ENCODE measurements at places on chromosomes 1 and 21.

- DNase-seq, result no peak
These were observed 207.4 kb downstream of the APP start for GRCh38 chr21:25963181-25963580.

- DNase-seq, result no peak
These were observed 11.9 kb downstream of the XKR8 start for GRCh38 chr1:27971674-27972073.

DNA sequence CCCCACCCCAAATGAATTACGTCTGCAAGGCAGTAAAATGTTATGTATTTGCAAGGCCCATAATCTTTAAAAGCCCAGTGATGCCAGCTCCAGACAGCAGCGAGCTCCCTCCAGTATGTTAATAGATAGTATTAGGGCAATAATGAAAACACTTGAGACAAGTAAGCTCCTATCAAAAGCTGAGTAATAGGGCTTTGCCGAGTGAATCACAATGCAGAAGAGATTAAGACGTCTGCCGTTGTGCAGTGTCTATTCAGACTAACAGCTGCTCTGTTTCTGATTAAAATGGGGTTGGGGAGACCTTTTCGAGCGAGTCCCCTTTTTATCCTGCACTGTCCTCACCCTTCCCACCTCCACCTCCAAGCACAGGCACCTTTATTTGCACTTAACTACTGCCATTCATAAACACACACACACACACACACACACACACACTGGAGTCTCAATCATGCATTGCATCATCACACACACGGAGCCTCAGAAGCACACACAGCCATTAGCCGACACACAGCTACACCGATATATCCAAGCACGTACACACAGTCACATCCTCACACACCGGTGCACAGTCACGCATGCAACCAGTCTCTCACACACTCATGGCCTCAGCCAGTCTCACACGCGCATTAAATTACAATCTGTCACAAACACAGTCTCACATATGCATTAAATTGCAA, 46.0 kb upstream of the FOXO6 start:
- DNase-seq, result no peak

GRCh38 chr1:245388687-245389086, 233.9 kb downstream of the KIF26B start:
- DNase-seq, result no peak

GRCh38 chr1:167922023-167922422, 8.1 kb upstream of the ADCY10 start:
- no peak for DNase-seq

DNA sequence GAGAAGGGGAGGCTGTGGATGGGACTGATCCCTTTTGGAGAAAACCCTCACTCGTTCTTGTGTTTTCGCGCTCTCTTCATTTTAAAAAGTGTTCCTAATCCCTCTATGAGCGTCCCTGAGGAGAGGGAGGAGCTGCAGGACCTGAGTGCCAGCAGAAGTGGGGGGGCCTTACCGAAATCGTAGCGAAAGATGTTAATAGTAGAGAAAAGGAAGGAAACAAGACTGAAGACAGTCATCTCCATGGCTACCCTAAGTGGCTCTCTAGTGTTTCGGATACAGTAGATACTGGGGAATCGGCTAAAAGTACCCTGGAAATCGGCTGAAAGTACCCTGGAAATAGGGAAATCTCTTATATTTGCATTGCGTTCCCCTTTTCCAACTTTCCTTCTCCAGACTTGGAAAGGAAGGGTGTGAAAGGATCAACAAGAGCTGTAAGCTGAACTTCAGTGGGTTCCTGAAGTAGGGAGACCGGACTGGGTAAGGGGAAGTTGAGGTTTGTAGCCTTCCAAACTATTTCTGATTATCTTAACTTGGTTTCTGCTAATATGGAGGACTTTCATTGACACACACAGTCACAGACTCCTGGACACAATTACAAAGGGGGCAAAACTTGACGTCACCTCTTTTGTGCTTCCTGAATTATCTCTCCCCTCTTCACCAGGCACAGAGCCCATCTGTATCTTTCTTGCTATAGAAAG, 486 bp upstream of the DSTYK start:
- no peak for DNase-seq

GRCh38 chr21:44052071-44052829, 40.1 kb downstream of the TRAPPC10 start:
- DNase-seq, result no peak

GRCh38 chr1:43530483-43531106, at the start of gene PTPRF:
Gene PTPRF, plus strand, starts transcription at chr1:43530883. Its CDS starts 14,193 bp downstream, at chr1:43545076.
- peak; percentile 76 for DNase-seq

GRCh38 chr21:43880111-43880985, 15.3 kb downstream of the AGPAT3 start:
- DNase-seq, result no peak

DNA sequence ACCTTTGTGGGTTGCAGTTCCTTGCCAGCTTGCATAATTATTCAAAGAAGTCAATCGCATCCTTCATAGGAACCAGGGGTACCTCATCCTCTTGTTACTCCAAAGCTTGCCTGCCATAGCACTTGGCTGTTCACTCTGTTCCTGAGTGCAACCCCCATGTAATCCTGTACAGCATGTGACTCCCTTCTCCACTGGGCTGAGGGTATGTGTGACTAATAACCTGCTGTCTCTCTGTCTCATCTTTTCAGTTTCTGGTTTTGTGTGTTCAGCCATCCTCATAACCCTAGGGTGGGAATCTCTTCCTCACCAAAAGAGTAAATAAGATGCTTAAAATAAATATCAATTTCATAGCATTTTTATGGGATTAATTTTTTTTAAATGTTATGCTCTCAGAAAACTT, 351.9 kb downstream of the S1PR1 start:
- no peak for DNase-seq

DNA sequence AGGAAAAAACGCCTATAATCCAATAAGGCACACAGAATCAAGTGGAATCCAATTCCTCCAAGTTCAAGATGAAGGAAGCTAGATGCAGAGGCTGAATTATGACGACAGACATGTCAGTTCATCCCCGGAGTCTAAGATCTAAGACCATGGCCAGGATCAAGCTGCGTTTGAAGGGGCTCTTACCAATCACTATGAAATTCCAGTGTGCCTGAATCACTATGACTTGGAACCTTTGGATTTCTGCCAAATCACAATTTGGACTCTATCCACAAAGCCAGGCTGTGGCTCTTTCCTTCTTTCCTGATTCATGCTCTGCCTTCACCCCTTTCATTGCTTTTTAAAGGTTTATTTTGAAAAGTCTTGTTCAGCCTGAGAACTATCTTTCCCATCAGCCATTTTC, 17.1 kb downstream of the OLIG2 start:
- no peak for DNase-seq

GRCh38 chr1:245153552-245154428, 995 bp upstream of the KIF26B start:
- DNase-seq, result no peak

DNA sequence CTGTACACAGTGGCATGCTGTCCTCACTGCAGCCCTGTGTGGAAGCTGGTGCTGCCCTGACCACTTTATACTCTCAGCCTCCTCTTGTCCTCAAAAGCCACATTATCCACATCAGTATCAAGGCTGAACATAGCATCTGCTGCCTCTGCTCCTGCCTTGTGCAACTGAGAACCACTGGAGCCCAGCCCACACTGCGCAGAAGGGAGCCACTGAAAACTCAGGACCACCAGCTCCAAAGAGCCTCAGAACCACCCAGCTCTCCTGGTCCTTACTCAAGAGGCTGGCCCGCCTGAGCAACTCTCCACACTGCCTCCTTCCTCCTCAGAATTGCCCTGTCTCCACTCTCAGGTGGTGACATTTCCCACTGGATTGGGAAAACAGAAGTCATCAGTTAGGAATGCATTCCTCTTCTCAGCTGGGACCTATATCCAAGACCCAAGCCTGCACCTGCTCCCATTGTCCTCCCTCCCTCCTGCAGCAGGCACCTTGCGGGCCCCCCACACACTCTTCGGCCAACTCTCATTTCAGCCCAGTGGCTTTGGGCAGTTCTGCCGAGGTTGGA, 7.0 kb upstream of the KISS1 start:
- DNase-seq, result no peak

DNA sequence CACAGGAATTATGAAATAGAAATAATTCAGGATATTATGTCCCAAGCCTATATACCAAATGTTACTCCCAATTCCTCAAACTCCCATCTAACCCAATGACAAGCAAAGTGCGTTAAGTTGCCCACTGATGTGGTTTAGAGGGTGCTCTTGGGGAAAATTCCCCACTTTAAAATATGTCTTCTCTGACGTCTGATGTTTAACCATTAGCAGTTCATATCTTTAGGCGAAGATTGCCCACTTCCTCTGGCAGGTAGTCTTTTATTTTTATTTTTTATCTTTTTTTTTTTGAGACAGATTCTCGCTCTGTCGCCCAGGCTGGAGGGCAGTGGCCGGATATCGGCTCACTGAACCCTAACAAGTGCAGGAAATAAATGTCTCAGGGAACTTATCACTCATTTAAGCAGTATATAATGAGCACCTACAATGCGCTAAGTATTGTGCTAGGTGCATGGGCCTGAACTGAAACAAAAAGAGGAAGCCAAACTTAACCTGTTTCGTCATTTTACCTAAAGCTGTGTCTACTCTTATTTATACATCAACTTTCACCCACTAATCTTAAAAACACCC, 1.3 kb upstream of the LYST start:
- no peak for DNase-seq

GRCh38 chr1:152047413-152047729, 10.6 kb upstream of the S100A11 start:
- DNase-seq, result no peak

Data from ureter (tissue), 1 donor.